ENCODE measurements at places on chromosomes 6 and 20. TPM values are rescaled to one million over a fixed set of nuclear protein-coding genes. Genes with fewer than 3 reads are reported as not detected.

DNA sequence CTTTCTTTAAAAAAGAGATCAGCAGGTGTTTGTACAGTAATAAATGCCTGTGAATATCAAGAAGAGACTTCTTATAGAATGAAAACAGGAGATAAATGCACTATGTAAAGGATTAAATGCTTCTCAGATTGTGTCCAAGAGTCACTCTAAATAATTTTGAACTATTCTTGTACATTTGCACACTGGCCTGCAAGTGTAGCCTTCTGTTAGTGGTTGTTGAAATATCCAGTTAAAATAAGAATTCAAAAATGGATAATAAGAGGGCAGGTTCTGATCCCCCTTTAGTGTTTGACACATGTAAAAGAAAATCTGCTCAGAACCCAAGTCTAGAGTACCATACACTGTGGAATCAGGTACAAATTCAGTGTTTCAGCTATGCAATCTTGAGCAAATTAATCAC, 91.9 kb downstream of the BCAS1 start:
- H3K27ac ChIP-seq: no peak overlapping the region
- H3K36me3 ChIP-seq: no peaks in the 10 kb centered on the region
- no peak overlapping the region for H3K4me3 ChIP-seq
- no peaks in the 10 kb centered on the region for H3K27me3 ChIP-seq

DNA sequence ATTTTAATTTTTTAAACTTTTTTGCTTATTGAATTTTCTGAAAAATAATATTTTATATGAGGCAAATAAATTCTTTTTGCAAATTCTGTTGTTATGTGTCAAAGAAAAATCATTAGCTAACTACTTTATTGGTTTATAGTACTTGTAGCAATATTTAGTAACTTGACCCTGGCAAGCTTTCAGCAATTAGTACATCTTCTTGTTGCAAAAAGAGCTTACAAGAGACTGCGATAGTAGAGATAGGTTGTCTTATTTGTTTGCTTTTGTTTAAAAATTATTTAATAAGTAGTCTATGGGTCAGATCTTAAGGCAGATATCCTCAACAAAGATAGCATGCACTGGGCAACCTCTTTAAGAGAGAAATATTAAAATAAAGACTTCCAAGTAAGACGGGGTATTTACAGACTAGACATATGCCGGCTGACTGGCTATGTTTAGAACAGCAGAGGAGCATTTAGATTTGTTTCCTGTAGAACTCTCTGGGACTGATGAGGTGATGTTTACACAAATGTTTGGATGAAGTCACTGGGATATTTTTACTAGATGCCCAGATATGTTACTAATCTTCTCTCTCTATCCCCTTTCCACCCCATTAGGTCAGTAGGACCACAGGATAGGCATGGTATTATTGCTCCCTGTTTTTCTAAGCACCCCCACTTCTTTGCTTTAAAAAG, 25.0 kb downstream of the VGLL2 start:
- H3K4me3 ChIP-seq: no peak overlapping the region
- H3K27me3 ChIP-seq: no peaks in the 10 kb centered on the region
- H3K36me3 ChIP-seq: no peaks in the 10 kb centered on the region
- H3K27ac ChIP-seq: no peak overlapping the region
- H3K4me1 ChIP-seq: no peaks in the 10 kb centered on the region

GRCh38 chr6:65450451-65450850, 256.6 kb downstream of the EYS start:
- H3K27ac ChIP-seq: no peak overlapping the region
- no peak for DNase-seq
- H3K27me3 ChIP-seq: no peaks in the 10 kb centered on the region
- no peaks in the 10 kb centered on the region for H3K4me1 ChIP-seq

GRCh38 chr6:3510617-3511016, 53.8 kb upstream of the SLC22A23 start:
- no peak for DNase-seq
- no peaks in the 10 kb centered on the region for H3K36me3 ChIP-seq
- no peaks in the 10 kb centered on the region for H3K4me1 ChIP-seq
- H3K27me3 ChIP-seq: no peaks in the 10 kb centered on the region
- no peak overlapping the region for H3K27ac ChIP-seq
- H3K4me3 ChIP-seq: no peak overlapping the region

DNA sequence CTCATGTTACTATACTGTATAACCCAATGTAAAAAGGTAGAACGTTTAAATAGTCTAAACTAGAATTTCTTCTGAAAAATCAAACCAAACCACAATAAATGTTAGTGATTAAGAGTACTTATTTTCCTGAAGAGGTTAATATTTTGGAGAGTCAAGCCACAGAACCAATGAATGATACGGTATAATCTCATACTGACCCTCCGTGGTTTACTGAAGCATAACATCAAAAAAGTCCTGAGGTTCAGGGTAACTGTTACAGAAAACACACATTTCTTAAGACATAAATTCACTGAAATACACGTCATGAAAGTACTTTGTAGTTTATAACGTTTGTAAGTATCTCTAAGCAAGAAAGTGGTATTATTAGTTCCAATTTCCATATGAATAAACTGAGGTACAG, 28.9 kb downstream of the ESF1 start:
- DNase-seq: no peak
- no peaks in the 10 kb centered on the region for H3K4me1 ChIP-seq
- no peak overlapping the region for H3K4me3 ChIP-seq
- H3K36me3 ChIP-seq: peaks cover 27% of the 10 kb centered on the region
- no peaks in the 10 kb centered on the region for H3K27me3 ChIP-seq
- no peak overlapping the region for H3K27ac ChIP-seq

DNA sequence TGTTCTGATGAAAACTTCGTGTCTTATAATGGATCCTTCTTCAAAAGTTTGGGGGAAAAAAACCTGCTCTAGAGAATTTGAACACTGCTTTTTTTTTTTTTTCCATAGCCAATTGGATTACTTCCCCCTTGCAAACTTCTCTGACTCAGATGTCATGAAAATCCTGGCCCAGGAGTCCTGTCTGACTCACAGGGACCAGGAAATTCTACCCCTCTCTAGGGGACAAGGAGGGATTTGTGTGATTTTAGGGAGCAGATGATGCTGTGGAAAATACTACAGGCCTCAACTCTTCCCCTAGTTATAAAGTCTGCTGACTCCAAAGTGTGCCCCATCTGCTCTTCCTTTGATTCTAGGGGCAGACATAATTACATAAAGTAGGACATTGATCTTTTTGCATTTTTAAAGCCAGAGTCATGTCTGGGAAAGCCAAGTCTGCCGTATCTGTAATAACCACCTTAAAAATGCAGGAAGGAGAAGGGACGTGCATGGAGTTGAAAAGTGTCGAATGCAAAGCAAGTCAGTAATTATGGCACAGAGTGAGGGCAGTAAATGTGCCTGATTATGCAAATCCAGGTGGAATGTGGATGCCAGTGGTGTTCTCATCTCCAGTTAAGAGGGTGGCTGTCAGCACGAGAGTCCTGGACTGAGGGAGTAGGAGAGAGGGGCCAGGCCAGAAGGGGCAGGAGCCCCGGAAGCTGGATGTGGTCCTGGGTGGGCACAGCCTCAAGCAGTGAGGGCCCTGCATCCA, 144.3 kb upstream of the SULF2 start:
- no peaks in the 10 kb centered on the region for H3K36me3 ChIP-seq
- H3K27me3 ChIP-seq: no peaks in the 10 kb centered on the region
- DNase-seq: no peak
- no peaks in the 10 kb centered on the region for H3K4me1 ChIP-seq

- no peaks in the 10 kb centered on the region for H3K27me3 ChIP-seq
- no peaks in the 10 kb centered on the region for H3K36me3 ChIP-seq
- H3K4me3 ChIP-seq: no peak overlapping the region
- DNase-seq: no peak
Measured at GRCh38 chr6:72363844-72364740, 257.8 kb upstream of the KCNQ5 start.

GRCh38 chr20:41082306-41082705, 53.7 kb downstream of the TOP1 start:
- no peaks in the 10 kb centered on the region for H3K4me1 ChIP-seq
- no peak overlapping the region for H3K27ac ChIP-seq
- H3K36me3 ChIP-seq: peaks cover 44% of the 10 kb centered on the region
- no peak for DNase-seq
- no peaks in the 10 kb centered on the region for H3K27me3 ChIP-seq

Gene ECI2
- 79.5 TPM for polyA plus RNA-seq

Gene LST1
- polyA plus RNA-seq: 11.6 TPM

All from liver (tissue), 10 donors.